ENCODE measurements at places on chromosomes 7 and 10. TPM values are rescaled to one million over a fixed set of nuclear protein-coding genes. Genes with fewer than 3 reads are reported as not detected.

Gene PDZD7
- total RNA-seq = 0.62 TPM

Gene PNLIPRP3
- not detected for total RNA-seq

- DNase-seq = no peak
Observed at GRCh38 chr10:23141995-23142394, 46.6 kb downstream of the MSRB2 start.

DNA sequence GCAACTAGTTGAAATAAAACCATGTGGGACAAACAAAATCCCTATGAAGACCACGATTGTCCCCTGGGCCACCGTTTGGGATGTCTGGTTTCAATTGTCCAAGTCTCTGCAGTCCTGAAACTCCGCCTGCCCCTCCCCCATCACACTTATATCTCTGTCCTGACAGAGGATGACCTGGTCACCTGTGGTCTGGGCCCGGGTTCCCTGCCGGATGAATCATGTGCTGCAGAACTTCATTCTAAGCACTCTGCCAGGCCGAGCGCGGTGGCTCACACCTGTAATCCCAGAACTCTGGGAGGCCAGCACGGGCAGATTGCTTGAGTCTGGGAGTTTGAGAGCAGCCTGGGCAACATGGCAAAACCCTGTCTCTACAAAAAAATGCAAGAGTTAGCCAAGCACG lies 91.1 kb downstream of the COL13A1 start:
- DNase-seq = no peak

- peak; percentile 57 for DNase-seq
Observed at GRCh38 chr7:45160417-45160881, 2.9 kb downstream of the RAMP3 start.

DNA sequence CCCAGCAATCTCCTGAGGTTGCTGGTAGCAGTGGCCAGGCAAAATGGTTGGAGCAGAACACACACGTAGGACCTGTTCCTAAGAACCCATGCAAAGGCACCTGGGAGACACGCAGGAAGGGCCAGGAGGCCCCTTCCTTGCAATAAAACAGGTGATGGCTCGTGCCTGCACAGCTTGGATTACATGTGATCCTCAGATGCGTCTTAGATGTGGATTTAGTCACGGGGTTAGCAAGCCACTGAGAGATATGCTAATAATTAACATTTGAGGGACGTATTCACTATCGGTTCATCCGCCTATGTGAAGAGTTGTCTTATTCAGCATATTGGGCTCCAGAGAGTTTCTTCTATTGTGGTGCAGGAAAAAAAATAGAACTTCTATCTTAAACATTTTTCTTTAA lies 4.6 kb upstream of the RHEB start:
- DNase-seq = no peak

GRCh38 chr10:3100856-3101640 lies 33.7 kb downstream of the PFKP start:
- DNase-seq = no peak

DNA sequence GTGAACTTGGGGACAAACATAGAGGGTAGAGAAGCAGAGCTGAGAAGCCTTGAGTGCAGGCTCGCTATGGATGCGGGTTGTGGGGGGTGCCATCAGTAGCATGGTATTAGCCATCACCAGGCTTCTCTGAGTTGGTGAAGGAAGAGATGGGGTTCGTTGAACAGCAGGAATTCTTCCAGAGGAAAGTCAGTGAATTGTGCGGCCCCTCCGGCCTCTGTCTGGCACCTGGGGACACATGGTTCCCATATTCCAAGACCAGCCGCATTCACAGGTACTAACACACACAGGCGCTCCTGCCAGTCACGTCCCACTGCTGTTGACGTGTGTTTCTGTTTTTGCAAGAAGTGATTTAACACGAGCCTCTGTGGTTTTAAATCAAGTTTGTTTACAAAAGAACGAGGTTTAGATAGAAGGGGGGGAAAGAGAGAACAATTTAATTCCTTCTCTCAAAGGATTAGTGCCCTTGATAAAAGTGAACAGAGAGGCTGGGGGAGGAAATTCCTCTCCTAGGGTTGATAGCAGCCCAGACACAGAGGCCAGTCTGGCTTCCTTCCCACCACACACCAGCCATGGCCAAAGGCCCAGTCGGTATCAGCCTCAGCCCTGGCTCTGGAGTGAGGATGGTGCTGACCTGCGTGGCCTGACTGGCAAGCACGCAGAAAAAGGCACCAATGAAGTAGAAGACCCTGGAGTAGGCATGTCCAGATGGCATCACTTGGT lies 252.6 kb upstream of the IGFBP3 start:
- no peak for DNase-seq

DNA sequence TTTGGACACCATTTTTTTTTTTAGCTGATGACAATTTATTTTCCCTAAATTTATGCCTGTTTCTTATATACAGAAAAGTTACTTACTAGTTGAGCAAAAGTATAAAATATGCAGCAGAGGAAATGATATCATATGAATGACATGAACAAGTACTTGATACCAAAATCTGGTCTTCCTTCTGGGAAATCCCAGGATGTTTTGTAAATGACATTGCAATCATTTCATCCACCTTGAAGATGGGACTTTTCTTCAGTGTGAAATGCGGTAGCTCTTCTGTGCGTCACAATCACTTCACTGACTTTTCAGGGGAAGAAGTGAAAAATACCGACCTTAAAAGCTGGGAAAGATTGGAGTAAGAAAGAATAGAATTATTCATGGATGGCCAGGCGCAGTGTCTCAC lies 23.8 kb downstream of the C1QL3 start:
- DNase-seq = no peak

Measured in natural killer cell treated with Interleukin-12 subunit alpha and Interleukin-12 subunit beta and Interleukin-15 and Interleukin-18, amount 100 ng/mL, for 72 hours (primary cell).